ENCODE measurements at places on chromosomes 7 and 10.

DNA sequence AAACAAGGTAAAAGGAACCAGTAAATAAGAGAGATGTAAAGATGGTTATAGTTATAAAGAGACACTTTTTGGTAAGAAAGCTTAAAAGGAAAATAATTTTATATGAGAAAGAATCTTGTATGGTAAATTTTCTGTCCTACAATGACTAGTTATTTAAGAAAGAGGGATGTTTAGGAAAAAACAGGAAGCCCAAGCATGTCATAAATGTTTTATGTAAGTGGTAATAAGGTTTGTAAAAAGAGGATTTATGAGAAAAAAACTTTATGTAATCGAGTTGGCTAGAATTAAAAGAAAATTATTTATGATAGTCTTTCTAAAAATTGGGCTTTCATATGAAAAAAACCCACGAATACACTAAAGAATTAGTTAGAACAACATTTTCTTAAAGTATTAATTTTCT, 34.2 kb upstream of the CREB3L2 start:
- DNase-seq = no peak

DNA sequence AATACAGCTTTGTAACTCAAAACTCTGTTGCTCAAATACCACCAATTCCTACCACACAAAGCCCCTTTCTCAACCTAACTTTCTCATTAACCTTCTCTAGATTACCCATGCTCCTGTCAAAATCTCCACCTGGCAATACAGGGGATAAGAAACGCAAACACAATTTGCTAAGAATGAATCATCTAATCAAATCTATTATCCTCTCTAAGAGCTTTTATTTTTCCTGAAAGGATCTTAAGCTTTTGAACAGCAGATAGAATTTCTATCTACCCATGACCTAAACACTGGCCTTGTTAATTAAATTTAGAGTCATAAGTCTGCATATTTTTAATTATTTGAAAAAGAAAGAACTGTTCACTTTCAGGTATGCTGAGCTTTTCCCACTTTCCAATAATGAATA, 98.3 kb downstream of the HBP1 start:
- DNase-seq = no peak

DNA sequence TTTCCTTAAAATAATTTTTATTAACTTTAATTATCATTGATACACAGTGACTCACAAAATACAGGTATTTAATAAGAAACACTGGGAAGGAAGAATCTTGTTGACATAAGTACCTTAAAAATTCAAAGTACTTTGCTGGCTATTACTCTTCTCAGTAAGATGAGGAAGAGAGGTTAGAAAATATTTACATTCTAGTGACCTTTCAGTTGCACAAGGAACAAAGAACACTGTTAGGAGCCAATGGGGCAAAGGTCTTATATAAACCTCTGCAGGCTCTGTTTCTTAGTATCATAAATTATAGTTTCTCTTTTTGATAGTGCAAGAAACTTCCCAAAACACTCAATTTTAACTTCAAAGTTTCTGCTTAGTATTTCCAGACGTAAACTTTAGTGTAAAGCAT, 4.8 kb upstream of the TAX1BP1 start:
- no peak for DNase-seq

GRCh38 chr10:71531485-71532446, 135.0 kb downstream of the CDH23 start:
- no peak for DNase-seq

- DNase-seq = no peak
Observed at GRCh38 chr7:84924353-84924752, 262.5 kb downstream of the SEMA3D start.

DNA sequence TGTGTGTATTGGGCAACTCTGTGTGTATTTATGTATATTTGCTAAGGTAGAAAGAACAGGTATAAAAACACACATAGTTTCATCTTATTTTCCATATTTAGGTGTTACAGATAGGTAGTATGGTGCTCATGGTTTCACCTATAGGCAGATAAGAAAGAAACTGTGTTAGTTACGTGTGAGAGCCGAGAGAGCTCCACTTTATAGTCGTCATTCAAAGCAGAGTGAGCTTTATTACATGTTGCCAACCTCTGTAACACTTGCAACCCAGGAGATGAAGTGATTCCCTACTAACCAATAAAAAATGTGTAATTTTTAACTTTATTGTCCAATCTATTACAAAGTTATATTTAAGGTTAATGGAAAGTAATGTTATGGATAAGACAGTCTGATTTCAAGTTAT, 121.3 kb downstream of the AGMO start:
- no peak for DNase-seq

DNA sequence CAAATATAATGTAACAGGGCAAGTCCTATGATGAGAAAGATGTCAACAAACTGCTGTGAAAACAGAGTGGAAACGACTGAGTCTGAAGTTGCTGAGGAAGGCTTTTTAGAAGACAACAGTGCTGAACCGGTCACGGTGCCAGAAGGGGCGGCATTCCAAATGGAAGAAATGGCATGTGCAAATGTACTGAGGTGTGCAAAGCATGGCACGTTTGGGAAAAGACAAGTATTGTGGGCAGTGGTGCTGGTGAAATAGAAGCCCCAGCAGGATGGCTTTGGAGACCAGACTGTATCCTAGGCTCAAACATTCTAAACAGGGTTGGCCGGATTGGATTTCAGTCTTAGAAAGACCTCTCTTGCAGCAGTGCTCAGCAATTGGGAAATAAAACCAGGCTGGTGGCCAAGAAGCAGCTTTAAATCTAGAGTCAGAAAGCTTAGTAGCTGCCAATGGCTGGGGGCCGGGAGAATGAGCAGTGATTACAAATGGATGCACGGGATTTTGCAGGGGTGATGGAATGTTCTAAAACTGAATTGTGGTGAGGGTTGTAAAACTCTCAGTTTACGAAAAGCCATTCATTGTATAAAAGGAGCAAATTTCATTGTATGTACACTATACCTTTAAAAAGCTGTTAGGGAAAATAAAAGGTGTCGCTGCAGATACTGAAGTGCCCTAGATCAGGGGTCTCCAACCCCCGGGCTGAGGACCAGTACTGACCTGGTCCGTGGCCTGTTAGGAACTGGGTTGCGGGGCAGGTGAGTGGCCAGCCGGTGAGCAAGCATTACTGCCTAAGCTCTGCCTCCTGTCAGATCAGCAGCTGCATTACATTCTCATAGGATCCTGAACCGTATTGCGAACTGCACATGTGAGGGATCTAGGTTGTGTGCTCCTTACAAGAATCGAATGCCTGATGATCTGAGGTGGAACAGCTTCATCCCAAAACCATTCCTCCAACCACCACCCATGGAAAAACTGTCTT, 141.6 kb downstream of the HIBADH start:
- peak; percentile 75 for DNase-seq
